ENCODE measurements at places on chromosomes 4 and X. TPM values are rescaled to one million over a fixed set of nuclear protein-coding genes. Genes with fewer than 3 reads are reported as not detected.

The HOPX gene
- 8.5 TPM for polyA plus RNA-seq

The MTCP1 gene
- polyA plus RNA-seq = 5.0 TPM

The SMIM31 gene
- polyA plus RNA-seq = not detected

The AADAT gene
- 5.2 TPM for polyA plus RNA-seq

The SPANXA1 gene
- polyA plus RNA-seq = not detected

The TMPRSS11B gene
- polyA plus RNA-seq = 2.0 TPM

The MOSPD2 gene
- 14.0 TPM for polyA plus RNA-seq

The PGAM4 gene
- 0.43 TPM for polyA plus RNA-seq

The UBE2D3 gene
- 388 TPM for polyA plus RNA-seq

The CLNK gene
- not detected for polyA plus RNA-seq

The CFP gene
- 0.04 TPM for polyA plus RNA-seq

The MAGEB3 gene
- not detected for polyA plus RNA-seq

The GPR119 gene
- polyA plus RNA-seq = not detected

The UGT2A1 gene
- polyA plus RNA-seq = not detected

The KLHL5 gene
- 25.4 TPM for polyA plus RNA-seq

The FAM120C gene
- 1.4 TPM for polyA plus RNA-seq

The DCAF8L2 gene
- not detected for polyA plus RNA-seq

The MAGEA1 gene
- polyA plus RNA-seq = not detected

The GPR173 gene
- polyA plus RNA-seq = 0.20 TPM

The MAGEC1 gene
- polyA plus RNA-seq = not detected

The DOCK11 gene
- 2.8 TPM for polyA plus RNA-seq

The DNAAF6 gene
- polyA plus RNA-seq = not detected

The UCP1 gene
- not detected for polyA plus RNA-seq

The RASSF6 gene
- 3.6 TPM for polyA plus RNA-seq

The RNF128 gene
- polyA plus RNA-seq = 14.7 TPM

The ASMT gene
- polyA plus RNA-seq = 0.08 TPM

The TMEM150C gene
- 0.16 TPM for polyA plus RNA-seq

The VCX2 gene
- polyA plus RNA-seq = not detected

The TIGD4 gene
- 0.21 TPM for polyA plus RNA-seq

The AWAT2 gene
- polyA plus RNA-seq = not detected

The BOD1L1 gene
- polyA plus RNA-seq = 14.3 TPM
